ENCODE measurements at places on chromosomes 6 and 20.

- no peak for DNase-seq
These were observed 130.4 kb downstream of the PTPRK start for GRCh38 chr6:128389820-128390534.

- no peak for DNase-seq
These were observed 38.7 kb downstream of the ZBTB2 start for GRCh38 chr6:151352410-151353396.

- no peak for DNase-seq
These were observed 107.6 kb downstream of the JAG1 start for GRCh38 chr20:10565922-10566897.

DNA sequence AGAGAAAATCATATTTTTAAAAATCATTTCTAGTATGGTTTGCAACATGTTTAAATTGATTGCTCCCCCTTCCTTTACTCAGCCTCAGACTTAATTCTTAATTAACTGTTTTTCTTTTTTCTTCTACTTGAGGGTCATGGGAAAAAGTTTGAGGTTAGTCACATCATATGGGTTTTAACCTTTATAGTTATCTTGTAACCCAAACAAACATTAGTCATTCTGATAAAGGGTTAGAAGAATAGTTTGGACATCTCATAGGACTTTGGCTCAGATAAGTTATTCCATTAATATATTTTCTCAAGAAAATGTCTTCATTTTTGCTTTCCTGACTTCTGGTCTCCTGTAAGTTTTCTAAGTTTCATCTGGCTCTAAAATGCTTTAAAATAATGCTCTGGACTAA is 34.5 kb upstream of the TSPYL1 start:
- no peak for DNase-seq

DNA sequence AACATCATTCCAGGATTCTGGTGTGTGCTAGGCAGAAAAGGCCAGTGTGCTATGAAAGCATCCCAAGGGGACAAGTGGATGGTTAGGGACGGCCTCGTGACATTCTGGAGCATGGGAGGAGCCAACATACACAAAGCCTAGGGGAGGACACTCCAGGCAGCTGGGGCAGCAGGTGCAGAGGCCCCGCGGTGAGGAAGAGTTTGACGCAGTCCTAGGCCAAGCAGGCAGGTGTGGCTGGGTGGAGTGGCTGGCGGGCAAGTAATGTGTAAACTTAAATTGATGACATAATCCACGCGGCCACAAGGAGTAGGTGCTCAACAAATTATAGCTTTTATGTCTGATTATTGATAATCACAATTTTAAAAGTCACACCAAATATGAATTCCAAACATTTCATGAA is 93.6 kb downstream of the TMEM242 start:
- no peak for DNase-seq

- DNase-seq, result no peak
These were observed 37.0 kb downstream of the AKAP7 start for GRCh38 chr6:131172222-131172621.

- DNase-seq, result no peak
These were observed 407.5 kb upstream of the PLCB4 start for GRCh38 chr20:8661229-8661952.

DNA sequence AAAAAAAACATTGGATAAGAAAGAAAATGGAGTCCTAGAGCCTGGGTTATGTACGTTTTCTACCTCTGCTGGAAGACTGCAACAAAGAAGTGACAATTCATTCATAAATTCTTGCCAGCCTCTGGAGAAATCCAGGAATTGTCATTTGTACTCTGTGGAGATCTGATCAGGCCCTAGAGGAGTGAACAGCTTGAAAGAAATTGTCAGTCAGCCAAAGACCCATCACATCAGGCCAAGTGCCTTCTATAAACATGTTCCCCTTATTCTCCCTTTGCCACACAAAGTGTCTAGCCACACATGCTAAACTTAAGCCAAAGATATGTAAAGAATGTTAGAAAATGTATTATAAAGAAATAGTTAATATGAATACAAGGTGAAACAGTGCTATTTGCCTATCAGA is 152.4 kb downstream of the ADAT2 start:
- no peak for DNase-seq

GRCh38 chr6:106608080-106608668 is 21.1 kb downstream of the RTN4IP1 start:
- no peak for DNase-seq
